ENCODE measurements at places on chromosomes 12 and 14. TPM values are rescaled to one million over a fixed set of nuclear protein-coding genes. Genes with fewer than 3 reads are reported as not detected.

- peak overlapping the region; percentile 68 for H3K27ac ChIP-seq
- H3K27me3 ChIP-seq: no peaks in the 10 kb centered on the region
- H3K4me1 ChIP-seq: peaks cover 57% of the 10 kb centered on the region
- no peaks in the 10 kb centered on the region for H3K36me3 ChIP-seq
Observed at GRCh38 chr14:65222440-65222858, 120.1 kb upstream of the MAX start.

DNA sequence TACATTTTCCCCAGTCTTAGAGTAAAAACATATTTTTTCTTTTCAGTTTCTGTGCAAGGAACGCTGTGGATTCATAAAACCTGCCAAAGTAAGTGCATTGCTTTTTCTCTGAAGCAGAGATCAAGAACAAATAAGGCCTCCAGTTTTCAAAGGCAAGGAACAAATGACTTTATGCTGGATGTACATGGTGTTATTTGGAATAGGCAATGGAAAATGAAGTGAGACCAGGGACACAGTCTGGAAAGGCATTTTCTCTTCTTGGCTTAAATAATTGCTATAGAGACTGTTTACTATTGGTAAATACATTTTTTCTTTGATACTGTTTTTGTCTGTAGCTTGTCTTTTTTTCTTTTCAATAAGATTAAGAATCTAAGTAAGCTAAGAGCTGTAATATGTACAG lies 725.9 kb upstream of the MDGA2 start:
- H3K27me3 ChIP-seq: no peaks in the 10 kb centered on the region
- no peak for DNase-seq
- no peaks in the 10 kb centered on the region for H3K4me1 ChIP-seq

DNA sequence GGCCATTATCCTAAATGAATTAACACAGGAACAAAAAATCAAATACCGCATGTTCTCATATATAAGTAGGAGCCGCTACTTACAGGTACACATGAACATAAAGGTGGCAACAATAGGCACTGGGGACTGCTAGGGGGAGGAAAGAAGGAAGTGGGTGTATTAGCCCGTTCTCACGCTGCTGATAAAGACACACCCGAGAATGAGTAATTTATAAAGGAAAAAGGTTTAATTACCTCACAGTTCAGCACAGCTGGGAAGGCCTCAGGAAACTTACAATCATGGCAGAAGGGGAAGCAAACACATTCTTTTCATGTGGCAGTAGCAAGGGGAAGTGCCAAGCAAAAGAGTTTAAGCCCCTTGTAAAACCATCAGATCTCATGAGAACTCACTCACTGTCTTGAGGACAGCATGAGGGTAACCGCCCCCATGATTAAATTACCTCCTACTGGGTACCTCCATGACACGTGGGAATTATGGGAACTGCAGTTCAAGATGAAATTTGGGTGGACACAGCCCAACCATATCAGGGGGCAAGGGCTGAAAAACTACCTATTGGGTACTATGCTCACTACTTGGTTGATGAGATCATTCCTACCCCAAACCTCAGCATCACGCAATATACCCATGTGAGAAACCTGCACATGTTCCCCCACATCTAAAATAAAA lies 16.4 kb upstream of the MIA2 start:
- DNase-seq: no peak
- H3K36me3 ChIP-seq: peaks cover 2% of the 10 kb centered on the region
- H3K4me3 ChIP-seq: no peak overlapping the region
- H3K27ac ChIP-seq: no peak overlapping the region
- H3K27me3 ChIP-seq: no peaks in the 10 kb centered on the region

- H3K27ac ChIP-seq: peak overlapping the region; percentile 44
- H3K4me3 ChIP-seq: no peak overlapping the region
- H3K36me3 ChIP-seq: no peaks in the 10 kb centered on the region
- no peaks in the 10 kb centered on the region for H3K27me3 ChIP-seq
Observed at GRCh38 chr12:67540920-67541624, 107.5 kb upstream of the DYRK2 start.

GRCh38 chr12:32201096-32201495 lies 94.4 kb downstream of the BICD1 start:
- no peak overlapping the region for H3K4me3 ChIP-seq
- no peak overlapping the region for H3K27ac ChIP-seq
- DNase-seq: no peak
- no peaks in the 10 kb centered on the region for H3K36me3 ChIP-seq
- H3K4me1 ChIP-seq: peaks cover 2% of the 10 kb centered on the region

DNA sequence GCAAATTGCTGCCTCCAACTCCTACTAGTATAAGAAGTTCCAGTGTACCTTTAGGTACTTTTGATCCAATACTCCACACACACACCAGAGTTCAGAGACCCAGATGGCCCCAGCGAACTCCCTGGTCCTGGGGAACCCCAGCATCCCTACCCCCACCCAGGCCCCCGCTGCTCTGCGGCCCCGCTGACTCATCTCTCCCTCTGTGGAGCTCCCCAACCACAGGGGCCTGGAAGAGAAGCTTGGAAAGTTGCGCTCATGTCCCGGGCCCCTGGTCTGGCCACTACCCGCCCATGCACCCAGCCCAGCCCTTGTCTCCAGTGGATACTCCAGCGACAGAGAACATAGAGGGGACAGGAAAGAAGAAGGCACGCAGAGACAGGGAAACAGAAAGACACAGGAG lies 4.2 kb upstream of the SP7 start:
- no peak for DNase-seq
- H3K4me3 ChIP-seq: no peak overlapping the region
- H3K27me3 ChIP-seq: peaks cover 41% of the 10 kb centered on the region
- H3K4me1 ChIP-seq: peaks cover 32% of the 10 kb centered on the region
- no peak overlapping the region for H3K27ac ChIP-seq

DNA sequence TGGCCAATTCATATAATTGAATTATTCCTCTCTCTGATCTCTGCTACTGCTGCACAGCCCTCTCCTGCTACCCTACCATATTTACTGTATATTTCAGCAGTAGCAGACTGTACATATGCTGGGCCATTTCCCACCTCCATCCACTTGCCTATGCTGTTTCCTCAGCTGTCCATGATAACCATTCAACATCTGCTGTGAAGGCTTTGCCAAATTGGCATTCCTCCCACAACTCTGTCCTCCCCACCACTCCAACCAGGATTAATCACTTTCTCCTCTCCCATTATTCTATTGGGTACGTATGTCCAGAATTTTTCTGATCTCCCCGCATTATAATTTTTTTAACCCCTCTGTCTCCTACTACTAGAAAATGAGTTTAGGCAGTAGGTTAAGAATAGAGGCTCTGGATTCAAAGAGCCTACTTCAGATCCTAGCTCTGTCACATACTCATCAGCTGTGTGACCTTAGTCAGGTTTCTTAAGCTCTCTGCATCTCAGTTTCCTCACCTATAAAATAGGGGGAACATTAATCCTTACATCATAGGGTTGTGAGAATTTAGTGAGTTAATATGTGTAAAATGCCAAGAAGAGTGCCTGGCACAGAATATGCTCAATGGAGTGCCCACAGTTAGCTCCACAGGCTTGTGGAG lies 123.3 kb downstream of the KICS2 start:
- no peak overlapping the region for H3K4me3 ChIP-seq
- no peaks in the 10 kb centered on the region for H3K36me3 ChIP-seq
- H3K27me3 ChIP-seq: no peaks in the 10 kb centered on the region
- no peaks in the 10 kb centered on the region for H3K4me1 ChIP-seq
- H3K27ac ChIP-seq: no peak overlapping the region

DNA sequence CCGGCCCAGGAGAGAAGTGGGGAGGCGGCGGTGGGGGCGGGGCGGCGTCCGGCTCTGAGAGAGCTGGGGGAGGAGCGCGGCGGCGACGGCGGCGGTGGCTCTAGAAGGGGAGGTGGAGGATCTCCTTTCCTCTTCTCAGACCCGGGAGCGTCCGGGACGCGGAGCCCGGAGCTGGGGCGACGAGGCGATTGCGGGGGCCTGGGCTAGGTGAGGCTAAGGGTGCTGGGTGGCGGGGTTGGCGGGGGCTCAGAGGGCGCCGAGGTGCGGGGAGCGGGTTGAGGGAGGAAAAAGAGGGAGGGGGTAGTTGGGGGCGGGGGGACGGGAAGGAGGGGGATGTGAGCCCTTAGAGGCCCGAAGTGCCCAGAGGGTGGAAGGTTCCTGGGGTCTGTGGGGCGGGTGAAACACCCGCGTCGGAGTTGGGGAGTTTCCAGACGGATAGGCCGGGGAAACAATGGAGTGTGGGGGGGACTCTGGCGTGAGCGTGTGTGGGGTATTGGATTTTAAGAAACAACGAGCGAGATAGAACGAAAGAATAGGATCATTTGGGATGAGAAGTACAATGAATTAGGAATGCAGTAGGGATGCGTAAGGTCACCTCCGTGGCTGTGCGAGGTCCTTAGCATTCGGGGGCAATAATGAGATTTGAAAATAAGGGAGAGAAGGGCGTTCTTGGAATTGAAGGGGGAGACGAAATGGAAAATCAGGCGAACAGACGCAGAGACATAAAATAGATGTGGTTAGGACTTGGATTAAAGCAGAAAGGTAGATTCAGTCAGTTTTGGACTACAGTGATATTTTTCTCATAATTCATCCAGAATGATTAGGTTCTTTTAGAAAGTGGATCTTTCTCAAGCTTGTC lies at the start of gene SPATS2:
Gene SPATS2 (plus strand): TSS at position 82 of the 859 bp plus-strand sequence. CDS start 93,551 bp downstream, outside the sequence.
- H3K36me3 ChIP-seq: no peaks in the 10 kb centered on the region
- no peaks in the 10 kb centered on the region for H3K27me3 ChIP-seq
- peak within 1 kb of the TSS; percentile 97 for H3K4me3 ChIP-seq
- DNase-seq: no peak

DNA sequence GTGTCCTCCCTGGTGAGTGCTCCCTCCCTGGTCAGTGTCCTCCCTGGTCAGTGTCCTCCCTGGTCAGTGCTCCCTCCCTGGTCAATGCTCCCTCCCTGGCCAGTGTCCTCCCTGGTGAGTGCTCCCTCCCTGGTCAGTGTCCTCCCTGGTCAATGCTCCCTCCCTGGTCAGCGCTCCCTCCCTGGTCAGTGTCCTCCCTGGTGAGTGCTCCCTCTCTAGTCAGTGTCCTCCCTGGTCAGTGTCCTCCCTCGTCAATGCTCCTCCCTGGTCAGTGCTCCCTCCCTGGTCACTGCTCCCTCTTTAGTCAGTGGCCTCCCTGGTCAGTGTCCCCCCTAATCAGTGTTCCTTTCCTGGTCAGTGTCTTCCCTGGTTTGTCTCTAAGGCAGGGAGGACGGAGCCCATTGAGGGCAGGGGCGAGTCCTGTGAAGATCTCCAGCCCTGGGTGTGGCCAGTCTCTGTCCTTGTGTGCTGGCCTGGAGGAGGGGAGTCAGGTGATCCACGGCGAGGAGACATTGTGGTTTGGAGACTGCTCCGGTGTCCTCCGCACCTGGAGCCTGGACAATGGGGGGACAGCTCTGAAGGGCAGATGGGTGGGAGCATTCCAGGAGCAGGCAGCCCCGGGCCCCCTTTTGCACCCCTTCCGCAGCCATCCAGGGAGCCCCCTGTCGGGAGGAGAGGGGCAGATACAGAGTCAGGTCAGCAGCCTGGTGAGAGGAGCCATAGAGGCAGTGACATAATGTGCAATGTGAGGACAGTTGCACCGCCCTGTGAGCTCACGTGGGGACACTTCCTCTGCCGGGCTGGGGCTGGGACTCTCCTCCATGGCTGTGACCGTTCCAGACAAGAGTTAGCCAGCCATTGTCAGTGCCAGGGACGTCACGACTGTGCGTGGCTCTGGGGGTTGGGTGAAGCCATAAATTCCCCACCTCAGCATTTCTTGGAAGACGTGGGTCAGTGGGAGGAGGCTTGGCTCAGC lies 93.4 kb downstream of the ADGRD1 start:
- no peaks in the 10 kb centered on the region for H3K36me3 ChIP-seq
- no peak overlapping the region for H3K27ac ChIP-seq
- peaks cover 2% of the 10 kb centered on the region for H3K4me1 ChIP-seq
- no peaks in the 10 kb centered on the region for H3K27me3 ChIP-seq
- H3K4me3 ChIP-seq: no peak overlapping the region

DNA sequence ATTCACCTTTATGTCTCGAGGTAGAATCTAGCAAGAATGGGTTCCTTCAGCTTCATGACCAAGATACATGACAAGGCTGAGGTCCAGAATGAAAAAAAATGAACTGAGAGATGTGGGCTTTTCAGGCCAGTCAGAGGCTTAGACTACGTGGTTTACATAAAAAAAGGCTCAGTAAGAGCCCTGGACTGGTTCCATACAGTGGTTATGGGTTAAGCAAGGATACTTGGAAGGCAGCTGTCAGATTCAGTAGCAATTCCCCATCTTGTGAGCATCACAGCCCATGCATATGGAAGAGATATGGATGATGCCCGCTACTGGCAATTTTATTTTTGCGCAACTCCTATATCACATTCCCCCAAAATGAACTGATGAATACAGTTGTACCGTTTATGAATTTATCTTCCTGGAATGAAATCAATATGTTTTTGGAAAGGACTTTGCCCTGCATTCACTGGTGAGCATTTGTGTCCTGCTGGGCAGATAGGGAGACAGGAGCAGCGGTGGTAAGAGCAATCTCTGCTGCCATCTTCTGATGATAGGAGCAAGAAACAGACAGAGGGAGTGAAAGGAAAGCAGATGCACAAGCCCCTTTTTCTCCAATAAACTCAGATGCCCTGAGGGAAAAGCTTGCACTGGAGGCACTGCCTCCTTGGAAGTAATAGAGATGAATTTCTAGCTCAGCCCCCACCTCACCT lies 280.4 kb downstream of the GALC start:
- no peaks in the 10 kb centered on the region for H3K4me1 ChIP-seq
- no peak overlapping the region for H3K4me3 ChIP-seq
- no peak overlapping the region for H3K27ac ChIP-seq
- H3K36me3 ChIP-seq: no peaks in the 10 kb centered on the region
- no peaks in the 10 kb centered on the region for H3K27me3 ChIP-seq

GRCh38 chr14:62097824-62098223 lies 335.6 kb downstream of the SNAPC1 start:
- H3K36me3 ChIP-seq: no peaks in the 10 kb centered on the region
- H3K4me1 ChIP-seq: no peaks in the 10 kb centered on the region
- no peak overlapping the region for H3K4me3 ChIP-seq
- peaks cover 22% of the 10 kb centered on the region for H3K27me3 ChIP-seq
- no peak for DNase-seq
- H3K27ac ChIP-seq: no peak overlapping the region

GRCh38 chr12:108468196-108468968 lies 46.7 kb upstream of the FICD start:
- no peak overlapping the region for H3K27ac ChIP-seq
- no peak overlapping the region for H3K4me3 ChIP-seq
- DNase-seq: peak; percentile 51

DNA sequence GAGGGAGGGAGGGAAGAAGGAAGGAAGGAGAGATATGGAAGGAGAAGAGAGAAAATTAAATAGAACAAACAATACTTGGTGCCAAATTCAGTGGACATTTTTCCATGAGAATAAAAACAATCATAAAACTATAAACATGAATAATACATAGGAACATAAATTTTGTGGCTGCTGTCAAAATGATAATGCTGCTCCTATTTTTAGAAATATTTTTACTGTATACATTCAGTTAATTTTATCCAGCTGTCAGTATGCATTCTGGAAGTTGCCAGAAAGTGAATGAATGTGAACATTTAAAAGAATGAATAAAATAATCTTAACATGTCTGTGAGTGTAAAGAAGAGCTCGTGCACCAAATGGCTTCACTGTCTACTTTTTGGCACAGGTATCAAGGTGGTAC lies 13.9 kb upstream of the PCED1B start:
- no peak overlapping the region for H3K4me3 ChIP-seq
- no peak for DNase-seq
- H3K36me3 ChIP-seq: peaks cover 3% of the 10 kb centered on the region
- no peaks in the 10 kb centered on the region for H3K27me3 ChIP-seq

The SOAT2 gene
- total RNA-seq: 10.8 TPM

The CAPZA3 gene
- total RNA-seq: not detected
